ENCODE measurements at places on chromosomes 12 and 14. TPM values are rescaled to one million over a fixed set of nuclear protein-coding genes. Genes with fewer than 3 reads are reported as not detected.

FGF23 gene
- polyA plus RNA-seq: not detected

KCNC2 gene
- 0.96 TPM for polyA plus RNA-seq

CLEC7A gene
- 1.1 TPM for polyA plus RNA-seq

CIROP gene
- 0.18 TPM for polyA plus RNA-seq

PPM1H gene
- polyA plus RNA-seq: 27.7 TPM

KRT6C gene
- polyA plus RNA-seq: not detected

ADAMTS20 gene
- 0.83 TPM for polyA plus RNA-seq

ATG101 gene
- polyA plus RNA-seq: 34.0 TPM

TPPP2 gene
- 3.1 TPM for polyA plus RNA-seq

CNTN1 gene
- 33.9 TPM for polyA plus RNA-seq

- DNase-seq: no peak
Observed at GRCh38 chr12:6311822-6312528, 1.5 kb downstream of the PLEKHG6 start.

- DNase-seq: no peak
Observed at GRCh38 chr14:58666737-58667136, 29.0 kb downstream of the DACT1 start.

DNA sequence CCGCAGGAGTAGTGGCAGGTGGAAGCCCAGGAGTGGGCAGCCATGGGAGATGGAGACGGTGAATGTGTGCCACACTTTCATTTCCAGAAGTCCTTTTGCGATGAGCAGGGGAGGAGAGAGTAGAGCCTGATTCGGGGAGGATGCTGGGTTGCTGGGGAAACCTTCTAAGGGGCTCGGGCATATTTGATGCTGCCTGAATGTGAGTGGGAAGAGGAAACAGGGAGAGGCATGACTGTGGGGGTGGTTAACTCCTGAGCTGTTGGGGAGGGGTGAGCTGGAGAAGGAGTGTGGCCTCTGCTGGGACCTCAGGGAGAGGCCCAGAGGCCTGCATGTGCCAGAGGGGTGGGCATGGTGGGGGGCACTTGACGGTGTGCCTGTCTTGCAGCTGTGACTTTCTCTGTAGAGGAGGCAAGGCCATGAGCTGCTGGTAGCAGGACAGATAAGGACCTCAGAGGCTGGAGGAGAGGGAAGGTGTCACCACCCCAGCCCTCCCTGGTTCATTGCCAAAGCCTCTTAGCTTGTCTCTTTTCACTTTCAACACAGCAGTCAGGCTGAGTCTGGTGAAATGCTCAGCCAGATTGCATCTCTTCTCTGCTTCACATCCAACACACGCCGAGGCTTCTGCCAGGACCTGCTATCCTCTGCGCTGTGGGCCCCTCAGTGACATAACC lies 11.4 kb downstream of the GLT1D1 start:
- no peak for DNase-seq

DNA sequence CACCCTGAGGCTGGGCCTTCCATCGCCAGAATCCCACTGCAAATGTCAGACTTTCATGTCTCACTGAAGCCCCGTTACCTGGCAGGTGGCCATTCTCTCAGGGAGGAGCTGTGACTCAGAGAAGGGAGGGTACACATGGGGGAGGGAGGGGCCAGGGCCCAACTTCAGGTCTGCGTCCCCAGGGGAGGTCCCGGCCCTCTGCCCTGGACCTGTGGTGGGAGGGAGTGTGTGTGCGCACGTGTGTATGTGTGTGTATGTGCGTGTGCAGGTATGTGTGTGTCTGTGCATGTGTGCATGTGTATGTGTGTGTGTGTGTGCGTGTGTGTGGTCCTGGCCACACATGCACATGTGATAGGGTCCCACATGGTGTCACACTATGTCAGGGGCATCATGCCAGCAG lies 50.9 kb downstream of the MVK start:
- DNase-seq: no peak

DNA sequence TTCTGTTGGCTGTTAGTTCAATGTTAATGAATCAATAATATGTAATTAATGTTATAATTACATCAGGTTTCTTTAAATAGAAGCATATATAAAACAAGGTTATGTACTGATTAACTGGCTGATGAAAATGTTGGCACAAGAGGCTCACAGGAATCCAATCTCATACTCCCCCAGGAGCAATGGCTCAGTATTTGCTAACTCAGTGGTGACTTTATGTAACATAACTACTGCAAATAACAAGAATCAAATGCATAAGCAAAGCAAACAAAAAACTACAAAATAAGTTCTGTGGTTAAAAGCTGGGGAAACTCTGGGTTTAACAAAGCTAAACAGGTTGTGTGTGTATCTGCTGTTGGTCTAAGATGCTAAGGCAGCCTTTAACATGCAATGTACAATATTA lies 27.7 kb upstream of the BBS10 start:
- DNase-seq: no peak

DNA sequence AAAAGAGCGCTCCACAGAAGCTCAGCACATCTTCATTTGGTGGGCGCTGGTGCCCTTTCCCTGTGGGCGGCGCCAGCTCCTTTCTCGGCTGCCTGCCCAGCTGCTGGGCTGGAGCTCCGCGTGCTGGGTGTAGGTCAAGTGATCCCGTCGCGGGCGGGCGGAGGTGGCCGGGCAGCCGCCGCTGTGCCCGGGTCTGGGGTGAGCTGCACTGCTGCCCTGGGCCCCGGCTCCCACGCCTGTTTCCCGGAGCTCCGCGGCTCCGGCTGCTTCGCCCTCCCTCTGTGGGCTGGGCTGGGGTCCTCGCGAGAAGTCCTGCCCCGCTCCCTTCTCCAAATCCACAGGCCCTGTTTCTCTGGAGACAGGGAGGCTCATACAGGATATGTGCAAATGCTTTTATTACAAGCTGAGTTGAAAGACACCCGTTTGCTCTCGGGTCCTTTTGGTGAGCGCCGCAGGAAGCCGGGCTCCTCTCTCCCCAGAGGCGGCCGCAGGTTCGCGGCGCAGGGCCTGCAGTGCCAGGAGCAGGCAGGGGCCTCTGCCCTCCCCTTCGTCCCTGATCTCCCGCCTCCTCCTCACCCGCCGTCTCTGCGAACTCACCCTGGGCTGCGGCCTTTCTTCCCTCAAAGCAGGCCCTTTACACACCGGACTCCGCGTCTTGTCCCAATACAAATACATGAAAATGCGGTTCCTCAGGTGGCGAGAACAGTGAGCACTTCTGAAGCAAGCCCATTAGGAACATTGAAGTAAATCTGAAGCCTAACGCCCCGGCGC lies 67.8 kb upstream of the CAPRIN2 start:
- peak; percentile 69 for DNase-seq

GRCh38 chr12:46659032-46659650 lies 166.7 kb downstream of the SLC38A4 start:
- DNase-seq: no peak

- no peak for DNase-seq
Observed at GRCh38 chr12:89243771-89244170, 108.5 kb downstream of the DUSP6 start.

DNA sequence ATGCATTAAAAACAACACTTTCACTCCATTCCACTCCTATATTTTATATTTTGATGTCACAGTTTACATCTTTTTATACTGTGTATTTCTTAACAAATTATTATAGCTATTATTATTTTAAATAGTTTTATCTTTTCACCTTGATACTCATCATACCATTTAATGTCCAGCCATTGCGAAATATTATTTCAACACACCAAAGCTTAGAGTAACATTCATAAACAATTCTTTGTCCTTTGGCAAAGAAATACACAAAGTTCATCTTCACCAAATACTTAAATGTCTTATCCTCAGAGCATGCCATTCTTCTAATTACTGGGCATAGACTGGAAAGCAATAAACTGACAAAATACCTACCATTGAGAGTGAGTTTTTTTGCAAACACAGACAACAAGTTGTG lies 1963.4 kb upstream of the FLRT2 start:
- DNase-seq: no peak

DNA sequence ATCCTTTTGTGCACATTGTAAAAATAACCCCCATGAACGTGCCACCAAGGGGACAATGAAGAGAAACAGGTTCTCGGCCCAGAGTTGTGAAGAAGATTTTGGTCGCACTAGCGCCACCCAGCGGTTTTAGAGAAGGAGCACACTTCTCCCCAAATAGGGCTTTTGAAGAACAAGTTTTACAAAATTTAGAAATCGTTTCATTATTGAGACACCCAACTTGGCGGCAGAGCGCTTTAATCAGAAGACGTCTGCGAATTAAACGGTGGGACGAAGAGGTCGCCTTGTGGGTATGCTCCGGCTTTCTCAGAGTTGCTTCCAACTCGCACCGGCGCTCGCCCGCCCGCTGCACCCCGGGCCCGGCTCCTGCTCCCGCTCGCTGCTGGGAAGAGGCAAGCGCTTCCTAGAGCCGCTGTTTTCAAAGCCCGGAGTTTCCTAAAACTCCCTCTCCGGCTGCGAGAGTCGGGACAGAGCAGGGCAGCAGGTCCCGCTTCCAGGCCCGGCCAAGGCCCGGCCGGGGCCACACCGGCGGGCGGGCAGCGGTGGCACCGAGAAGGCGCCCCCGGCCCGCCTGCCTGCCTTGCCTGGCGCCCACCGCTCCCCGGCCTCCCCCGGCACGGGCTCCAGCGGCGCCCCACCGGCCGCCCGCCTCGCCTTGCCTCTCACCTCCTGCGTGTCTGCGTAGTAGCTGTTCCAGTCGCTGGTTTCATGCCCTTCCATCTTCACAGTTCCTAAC lies 645 bp downstream of the FOXA1 start:
- peak; percentile 87 for DNase-seq

GRCh38 chr14:23513818-23514643 lies 37.5 kb downstream of the ZFHX2 start:
- DNase-seq: no peak

DNA sequence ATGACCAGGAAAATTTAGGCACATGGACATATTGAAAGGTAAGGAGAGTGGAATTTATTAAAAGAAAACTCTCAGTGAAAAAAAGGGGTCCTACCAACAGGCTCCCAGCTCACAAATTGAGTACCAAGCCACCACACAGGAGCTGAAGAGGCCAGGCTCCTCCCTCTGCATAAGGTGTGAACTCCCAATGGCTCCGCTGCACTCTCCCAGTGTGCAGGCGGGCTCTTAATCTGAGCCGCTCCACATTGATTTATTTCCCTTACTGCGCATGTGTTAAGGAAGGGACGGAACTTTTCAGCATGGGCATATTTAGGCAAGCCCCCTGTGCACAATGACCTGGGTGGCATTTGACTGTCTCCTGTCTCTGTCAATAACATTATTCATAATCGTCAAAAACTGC lies 68.6 kb upstream of the PLEKHG7 start:
- no peak for DNase-seq

DNA sequence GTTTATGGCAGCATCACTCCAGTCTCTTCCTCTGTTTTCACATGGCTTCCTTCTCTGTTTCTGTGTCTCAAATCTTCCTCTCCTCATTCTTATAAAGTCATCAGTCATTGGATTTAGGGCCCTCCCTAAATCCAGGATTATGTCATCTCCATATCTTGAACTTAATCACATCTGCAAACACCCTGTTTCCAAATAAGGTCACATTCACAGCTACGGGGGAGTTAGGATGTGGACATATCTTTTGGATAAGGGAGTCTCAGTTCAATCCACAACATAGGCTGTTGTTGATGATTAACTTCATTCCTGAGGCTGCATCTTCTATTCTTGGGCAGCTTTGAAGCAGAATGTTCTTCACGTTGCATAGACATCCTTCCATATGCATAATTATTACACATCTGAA lies 40.3 kb upstream of the NTF3 start:
- no peak for DNase-seq

- no peak for DNase-seq
Observed at GRCh38 chr12:54337854-54338650, 13.1 kb downstream of the COPZ1 start.

GRCh38 chr12:50828886-50829285 lies 13.8 kb upstream of the TMPRSS12 start:
- no peak for DNase-seq

DNA sequence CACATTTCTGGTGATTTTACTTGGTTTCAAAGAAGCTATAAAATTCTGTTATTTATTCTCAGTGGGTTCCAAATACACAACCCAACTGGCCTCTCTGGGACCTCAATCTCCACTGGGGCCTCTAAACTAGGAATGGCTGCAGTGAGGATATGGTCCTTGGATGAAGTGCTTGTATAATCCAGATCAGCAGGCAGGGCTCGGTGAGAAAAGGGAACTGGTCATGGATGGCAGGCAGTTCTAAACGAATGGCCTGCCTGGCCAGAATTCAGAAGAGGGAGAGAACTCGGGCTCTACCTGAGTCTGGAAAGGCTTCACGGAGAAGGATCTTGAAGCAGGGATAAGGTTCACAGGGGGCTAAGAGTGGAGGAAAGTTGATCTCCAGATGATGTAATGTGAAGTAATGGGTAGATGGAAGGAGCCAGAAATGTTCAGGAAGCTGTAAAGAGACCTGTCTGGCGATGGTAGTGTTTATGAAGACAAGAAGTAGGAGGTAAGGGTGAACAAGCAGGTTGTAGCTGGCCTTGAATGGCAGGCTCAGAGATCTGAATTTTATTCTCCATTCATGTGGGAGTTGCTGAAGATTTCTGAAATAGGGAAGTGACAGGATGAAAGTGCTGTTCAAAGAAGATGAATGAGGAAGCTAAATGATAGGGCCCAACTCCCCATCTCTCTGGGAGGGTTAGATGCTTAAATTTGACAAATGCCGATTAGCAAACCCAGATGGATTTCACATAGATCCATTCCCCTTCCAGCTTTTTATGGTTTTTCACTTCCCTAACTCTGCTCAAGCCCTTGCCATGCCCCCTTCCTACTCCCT lies 31.5 kb upstream of the ANO6 start:
- no peak for DNase-seq

DNA sequence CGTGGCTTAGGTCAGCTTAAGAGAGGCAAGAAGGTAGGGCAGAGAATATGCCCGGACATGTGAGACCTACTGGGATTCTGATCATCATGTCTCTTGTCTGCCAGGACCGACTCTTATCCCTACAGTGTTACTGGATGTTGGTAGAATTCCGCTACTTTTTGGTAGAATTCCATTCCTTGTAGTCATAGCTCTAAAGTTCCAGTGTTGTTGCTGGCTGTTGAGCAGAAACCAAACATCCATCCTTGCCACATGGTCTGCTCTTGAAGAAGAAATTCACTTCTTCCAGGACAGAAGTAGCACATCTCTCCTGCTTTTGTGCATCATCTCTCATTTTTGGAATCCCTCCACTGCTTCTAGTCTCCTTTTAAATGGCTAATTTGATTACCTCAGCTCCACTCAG lies 453.7 kb downstream of the RPL10L start:
- DNase-seq: no peak

DNA sequence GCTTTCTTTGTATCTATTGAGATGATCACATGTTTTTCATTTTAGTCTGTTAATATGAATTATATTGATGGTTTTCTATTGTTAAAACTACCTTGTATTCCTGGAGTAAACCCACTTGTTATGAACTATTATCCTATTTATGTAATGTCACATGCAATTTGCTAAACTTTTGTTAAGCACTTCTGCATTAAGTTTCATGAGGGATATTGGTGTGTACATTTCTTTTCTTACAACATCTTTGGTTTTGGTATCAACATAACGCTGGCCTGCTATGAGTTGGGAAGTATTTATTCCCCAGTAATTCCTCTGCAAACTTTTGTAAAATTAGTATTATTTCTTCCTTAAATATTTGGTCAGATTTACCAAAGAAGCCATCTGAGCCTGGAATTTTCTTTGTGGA lies 46.5 kb upstream of the AMIGO2 start:
- no peak for DNase-seq

Data from renal pelvis (tissue), 12 donors.